Cardiac muscle cell (in vitro differentiated cells and primary cell): ENCODE measurements at places on chromosomes 4 and X. TPM values are rescaled to one million over a fixed set of nuclear protein-coding genes. Genes with fewer than 3 reads are reported as not detected.

DNA sequence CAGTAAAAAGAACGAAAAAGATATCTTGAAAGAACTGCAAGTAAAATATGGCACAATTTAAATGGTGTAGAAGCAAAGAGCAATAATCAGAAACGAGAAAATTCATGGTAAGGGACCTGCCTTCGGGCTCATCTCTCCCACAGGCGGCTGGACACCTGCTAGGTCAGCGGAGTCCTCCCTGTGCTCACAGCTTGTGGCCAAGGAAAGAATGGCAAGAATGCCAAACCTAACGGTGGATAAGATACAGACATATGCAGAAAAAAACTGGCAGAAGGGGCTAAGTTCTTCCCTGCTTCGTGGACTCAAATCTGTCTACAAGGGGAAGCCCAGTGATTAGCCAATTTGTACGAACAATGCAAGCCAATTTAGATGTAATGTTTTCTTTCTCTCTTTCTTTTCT, 152.1 kb upstream of the VCX start:
- no peak overlapping the region for H3K4me3 ChIP-seq
- peak; percentile 20 for DNase-seq

- H3K4me3 ChIP-seq = no peak overlapping the region
- H3K27ac ChIP-seq = no peak overlapping the region
- no peak for DNase-seq
- no peaks in the 10 kb centered on the region for H3K27me3 ChIP-seq
- H3K4me1 ChIP-seq = no peaks in the 10 kb centered on the region
Measured at GRCh38 chrX:68403038-68403437, 30.3 kb downstream of the OPHN1 start.

- no peak overlapping the region for H3K27ac ChIP-seq
- no peaks in the 10 kb centered on the region for H3K4me1 ChIP-seq
- H3K4me3 ChIP-seq = no peak overlapping the region
- no peaks in the 10 kb centered on the region for H3K36me3 ChIP-seq
- DNase-seq = no peak
Measured at GRCh38 chrX:85499400-85499799, 119.9 kb upstream of the POF1B start.

ZCCHC18 gene
- 4.1 and 4.5 TPM in 2 replicates for total RNA-seq

TMPRSS11A gene
- not detected in 2 replicates for total RNA-seq

DNA sequence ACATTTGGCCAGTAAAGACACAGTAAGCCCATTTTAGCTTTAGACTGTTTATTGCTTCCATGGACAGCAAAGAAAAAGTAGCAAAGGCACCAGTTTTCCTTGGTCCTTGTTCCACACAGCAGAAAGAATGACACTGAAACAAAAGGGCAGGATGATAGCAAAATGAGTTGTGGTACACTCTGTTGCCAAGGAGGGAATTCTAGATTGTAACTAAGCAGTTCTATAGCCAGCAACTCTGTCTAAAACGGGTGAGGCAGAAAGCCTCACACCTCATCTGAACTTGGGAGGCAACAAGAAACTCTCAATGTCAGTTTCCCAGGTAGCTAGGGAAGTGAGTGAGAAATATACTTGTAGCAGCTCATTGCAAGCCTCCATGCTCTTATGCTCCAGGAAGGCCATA, 39.2 kb downstream of the BBS12 start:
- no peaks in the 10 kb centered on the region for H3K27me3 ChIP-seq
- H3K27ac ChIP-seq = no peak overlapping the region
- no peaks in the 10 kb centered on the region for H3K36me3 ChIP-seq
- no peaks in the 10 kb centered on the region for H3K4me1 ChIP-seq
- H3K4me3 ChIP-seq = no peak overlapping the region

DNA sequence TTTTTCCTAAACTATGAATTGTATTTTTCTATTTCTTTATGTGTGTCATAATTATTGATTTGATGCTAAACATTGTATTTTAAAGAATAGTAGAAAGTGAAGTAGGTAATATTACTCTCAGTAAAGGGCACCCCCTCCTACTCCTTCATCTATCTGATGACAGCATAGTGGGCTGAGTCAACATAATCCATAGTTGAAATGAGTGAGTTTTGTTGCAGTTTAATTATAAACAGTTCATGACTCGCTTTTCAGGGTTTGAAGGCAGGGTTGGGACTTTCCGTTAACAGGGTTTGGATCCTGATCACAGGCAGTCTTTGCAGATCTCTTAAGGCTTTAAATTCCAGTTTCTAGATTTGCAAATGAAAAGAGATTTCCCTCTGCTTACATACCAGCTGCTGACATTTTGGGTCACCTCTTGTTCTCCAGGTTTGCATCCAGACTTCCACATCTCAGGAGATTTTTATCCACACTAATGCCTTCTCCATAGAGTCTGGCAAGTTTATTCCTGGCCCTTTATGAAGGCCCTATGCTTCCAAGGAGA, 54.0 kb upstream of the TACR3 start:
- no peak overlapping the region for H3K27ac ChIP-seq
- H3K4me3 ChIP-seq = no peak overlapping the region
- no peaks in the 10 kb centered on the region for H3K4me1 ChIP-seq
- H3K27me3 ChIP-seq = no peaks in the 10 kb centered on the region
- H3K36me3 ChIP-seq = no peaks in the 10 kb centered on the region

- H3K4me3 ChIP-seq = no peak overlapping the region
- peaks cover 11% of the 10 kb centered on the region for H3K4me1 ChIP-seq
- H3K27me3 ChIP-seq = no peaks in the 10 kb centered on the region
- DNase-seq = peak; percentile 53
- no peak overlapping the region for H3K27ac ChIP-seq
- H3K36me3 ChIP-seq = no peaks in the 10 kb centered on the region
Measured at GRCh38 chr4:112633477-112634235, 3.1 kb downstream of the ZGRF1 start.

DNA sequence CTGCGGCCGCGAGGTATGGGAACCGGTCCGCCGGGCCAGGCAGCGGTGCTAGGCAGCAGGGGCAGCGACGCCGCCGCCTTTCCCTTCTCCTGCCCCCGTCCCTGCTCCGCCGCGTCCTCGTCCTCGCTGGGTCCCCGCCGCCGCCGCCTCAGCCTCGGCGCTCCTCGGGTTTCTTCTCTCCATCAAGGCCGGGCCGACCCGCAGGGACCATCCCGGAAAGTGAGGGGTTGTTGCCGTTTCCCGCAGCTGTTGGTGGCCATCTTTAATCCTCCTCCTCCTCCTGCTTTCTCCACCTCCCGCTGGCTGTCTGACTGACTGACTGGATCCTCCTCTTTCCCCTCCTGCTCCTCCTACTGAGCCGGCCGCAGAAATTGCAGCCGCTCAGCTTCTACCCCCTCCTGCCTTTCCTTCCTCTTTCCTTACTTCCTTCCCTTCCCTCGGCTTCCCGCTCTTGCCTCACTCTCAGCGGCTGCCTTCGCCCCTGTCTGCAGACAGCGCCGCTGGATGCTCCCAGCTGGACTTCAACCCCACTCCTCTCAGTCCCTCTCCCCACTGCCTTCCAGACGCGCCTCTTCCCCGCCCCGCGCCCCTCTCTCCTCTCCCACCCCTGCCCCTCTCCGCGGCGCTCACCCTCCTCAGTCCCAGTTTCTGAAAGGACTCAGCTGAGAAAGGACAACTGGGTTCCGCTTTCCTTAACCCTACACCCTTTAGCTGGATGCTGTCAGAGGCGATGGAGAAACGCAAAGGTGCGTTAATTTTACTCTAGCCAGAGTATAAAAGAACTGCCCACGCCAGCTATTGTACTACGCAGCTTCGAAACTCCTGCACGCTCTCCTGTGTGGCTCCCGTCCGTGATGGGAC, at the start of gene WDFY3:
WDFY3 (minus strand) TSS at position 309 of the 861 bp plus-strand sequence. CDS start 106,099 bp downstream, outside the sequence.
- H3K27me3 ChIP-seq = no peaks in the 10 kb centered on the region
- H3K27ac ChIP-seq = peak within 1 kb of the TSS; percentile 94
- H3K36me3 ChIP-seq = no peaks in the 10 kb centered on the region
- peak; percentile 85 for DNase-seq
